Activated CD8-positive, alpha-beta memory T cell treated with anti-CD3 and anti-CD28 coated beads, Interleukin-2, amount 50 U/mL, for 4 hours (primary cell): ENCODE measurements at places on chromosomes 2 and 18.

DNA sequence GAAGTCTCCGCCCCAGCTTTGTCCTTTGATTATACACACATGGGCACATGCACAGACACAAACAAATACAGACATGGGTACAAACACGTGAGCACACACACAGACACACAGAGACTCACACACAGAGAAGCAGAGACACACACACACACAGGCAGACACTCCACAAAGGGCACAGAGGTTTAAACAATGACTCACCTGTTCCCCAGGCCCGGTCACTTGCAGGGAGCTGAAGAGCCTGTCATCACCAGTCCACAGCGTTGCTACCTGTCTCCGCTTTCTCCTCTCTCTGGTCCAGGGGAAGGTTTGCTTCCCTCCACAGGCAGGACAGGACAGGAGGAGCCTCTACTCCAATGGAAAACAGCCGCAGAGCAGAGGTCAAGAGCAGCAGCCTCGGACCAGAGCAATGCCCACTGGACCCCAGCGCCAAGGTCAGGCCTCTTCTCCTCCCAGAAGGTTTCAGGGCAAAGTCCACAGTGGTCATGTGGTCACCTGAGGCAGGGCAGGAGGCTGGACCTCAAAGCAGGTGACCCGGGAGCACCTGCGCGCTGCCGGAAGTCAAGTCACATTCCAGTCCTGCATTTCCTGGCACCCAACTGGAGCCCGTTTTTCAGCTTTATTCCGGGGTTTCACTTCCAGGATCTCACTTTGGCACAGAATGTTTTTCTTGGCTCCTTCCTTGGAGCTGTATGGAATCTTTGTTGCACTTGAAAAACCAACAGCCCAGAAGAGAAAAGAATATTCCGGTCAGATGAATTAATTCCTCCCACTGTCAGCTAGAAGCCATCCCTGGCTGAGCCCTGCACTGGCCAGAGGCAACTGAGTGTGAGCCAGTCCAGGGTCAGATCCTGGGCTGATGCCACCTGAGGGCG lies at the start of gene RAB17:
Gene RAB17, minus strand, starts transcription at position 463 of the 869 bp plus-strand sequence. CDS start 4,580 bp downstream, outside the sequence.
- no peak for DNase-seq

- no peak for DNase-seq
Measured at GRCh38 chr2:30217644-30218337, 13.5 kb upstream of the LBH start.

DNA sequence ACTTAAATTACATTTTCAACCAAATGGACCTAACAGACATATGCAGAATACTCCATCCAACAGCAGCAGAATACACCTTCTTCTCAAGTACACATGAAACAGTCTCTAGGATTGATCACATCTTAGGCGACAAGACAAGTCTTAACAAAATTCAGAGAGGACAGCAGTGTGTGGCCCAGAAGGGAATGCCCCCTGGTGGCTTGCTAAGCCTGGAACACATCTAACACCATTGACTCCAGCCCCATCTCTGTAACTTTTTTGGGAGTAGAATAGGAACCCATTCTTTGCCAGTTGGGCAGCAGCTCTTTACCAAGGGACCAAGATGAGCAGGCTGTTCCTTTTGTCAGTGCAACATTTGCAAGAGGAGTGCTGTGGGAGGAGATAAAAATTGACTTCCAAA lies 249.9 kb downstream of the PLCL1 start:
- DNase-seq, result peak; percentile 43

DNA sequence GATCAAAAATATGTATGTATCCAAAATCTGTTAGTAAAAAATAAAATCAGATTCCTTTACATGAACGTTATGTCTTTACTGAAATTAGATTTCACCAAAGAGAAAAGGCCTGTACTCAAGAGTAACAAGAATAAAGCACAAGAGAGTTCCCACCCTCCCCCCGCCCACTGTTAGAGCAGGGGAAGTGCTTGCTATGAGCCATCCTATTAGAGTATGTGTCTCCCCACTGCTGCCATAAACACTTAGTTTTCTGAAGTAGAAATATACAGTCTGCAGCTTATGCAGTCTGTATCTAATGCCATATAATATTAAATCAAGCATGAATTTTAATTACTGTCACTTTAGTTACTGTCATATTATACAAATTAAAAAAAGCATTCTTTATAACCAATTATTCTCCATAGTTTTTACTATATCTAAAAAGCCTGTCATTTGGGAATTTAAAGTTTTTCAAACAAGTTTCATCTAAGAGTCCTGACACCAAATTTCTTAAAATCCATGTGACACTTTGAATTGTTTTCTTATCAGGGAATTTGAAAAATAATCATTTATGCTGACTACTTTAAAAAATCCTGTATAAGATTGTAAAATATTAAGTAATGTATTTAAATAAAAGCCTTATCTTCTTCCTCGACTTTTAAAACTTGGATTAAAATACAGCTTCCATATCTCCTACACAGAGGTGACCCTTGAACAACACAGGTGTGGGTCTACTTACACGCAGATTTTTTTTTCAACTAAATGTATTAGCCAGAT lies 51.8 kb upstream of the GPR75 start:
- DNase-seq, result no peak
